GM04504 (cell line): ENCODE measurements at places on chromosomes 1 and 21.

- no peak for DNase-seq
Measured at GRCh38 chr1:9269721-9270120, 23.0 kb upstream of the SPSB1 start.

GRCh38 chr1:24347159-24347934 is 28.2 kb downstream of the GRHL3 start:
- DNase-seq: no peak

DNA sequence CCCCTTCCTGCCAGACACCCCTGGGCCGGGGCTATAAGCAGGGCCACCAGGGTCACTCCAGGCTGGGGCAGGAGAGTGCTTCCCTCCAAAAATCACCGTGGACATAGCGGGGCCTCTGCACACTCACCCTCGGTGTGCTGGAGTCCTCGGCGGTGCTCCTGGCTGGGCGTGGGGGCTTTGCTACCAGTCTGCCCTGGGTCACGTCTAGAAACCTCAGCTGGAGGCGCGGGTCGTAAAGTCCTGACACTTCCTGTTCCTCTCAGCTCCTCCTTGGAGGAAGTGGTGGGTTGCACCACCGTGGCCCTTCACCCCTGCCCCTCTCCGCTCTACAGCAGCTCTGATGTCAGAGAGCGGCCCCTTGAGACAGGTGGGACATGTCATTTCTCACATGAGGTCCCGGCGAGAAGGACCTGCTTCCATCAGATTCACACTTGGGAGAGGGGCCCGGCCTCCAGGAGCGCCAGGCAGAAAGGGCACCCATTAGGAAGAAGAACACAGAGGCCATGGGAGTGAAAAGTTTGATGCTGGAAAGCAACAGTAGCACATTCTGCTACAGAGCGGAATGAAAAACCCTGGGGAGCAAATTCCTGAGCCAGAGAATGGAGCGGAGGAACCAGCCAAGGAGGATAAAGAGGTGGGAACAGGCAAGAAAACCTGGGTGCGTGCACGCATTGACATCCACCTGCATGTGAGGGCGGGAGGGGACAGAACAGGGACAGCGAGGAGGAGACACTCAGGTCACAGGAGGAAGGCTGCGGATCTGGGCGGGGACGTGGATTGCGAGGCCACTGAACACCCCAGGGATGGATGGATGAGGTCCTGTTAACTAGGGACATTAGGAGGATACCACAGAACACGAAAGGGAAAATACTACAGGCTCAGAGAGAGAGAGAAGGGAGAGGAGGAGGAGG is at the start of gene ITGB2:
ITGB2 (minus strand) TSS at position 206 of the 911 bp plus-strand sequence. CDS start 10,117 bp downstream, outside the sequence.
- no peak for DNase-seq

DNA sequence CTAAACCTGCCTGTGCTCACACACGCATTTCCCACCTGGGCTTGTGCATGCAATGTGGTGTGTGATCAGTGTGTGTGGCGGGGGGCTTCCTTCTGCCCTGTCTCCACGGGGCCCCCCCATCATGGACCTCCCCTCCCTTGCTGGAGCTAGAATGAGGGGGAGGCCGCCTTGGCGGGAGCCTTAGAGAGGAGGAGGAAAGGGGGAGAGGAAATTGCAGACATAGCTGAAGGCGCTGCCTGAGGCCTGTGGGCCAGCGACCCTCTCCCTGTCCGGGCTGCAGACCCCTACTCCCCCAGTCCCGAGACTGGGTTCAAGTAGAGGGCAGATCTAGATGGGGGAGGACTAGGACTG is 883 bp upstream of the EVA1B start:
- DNase-seq: no peak

DNA sequence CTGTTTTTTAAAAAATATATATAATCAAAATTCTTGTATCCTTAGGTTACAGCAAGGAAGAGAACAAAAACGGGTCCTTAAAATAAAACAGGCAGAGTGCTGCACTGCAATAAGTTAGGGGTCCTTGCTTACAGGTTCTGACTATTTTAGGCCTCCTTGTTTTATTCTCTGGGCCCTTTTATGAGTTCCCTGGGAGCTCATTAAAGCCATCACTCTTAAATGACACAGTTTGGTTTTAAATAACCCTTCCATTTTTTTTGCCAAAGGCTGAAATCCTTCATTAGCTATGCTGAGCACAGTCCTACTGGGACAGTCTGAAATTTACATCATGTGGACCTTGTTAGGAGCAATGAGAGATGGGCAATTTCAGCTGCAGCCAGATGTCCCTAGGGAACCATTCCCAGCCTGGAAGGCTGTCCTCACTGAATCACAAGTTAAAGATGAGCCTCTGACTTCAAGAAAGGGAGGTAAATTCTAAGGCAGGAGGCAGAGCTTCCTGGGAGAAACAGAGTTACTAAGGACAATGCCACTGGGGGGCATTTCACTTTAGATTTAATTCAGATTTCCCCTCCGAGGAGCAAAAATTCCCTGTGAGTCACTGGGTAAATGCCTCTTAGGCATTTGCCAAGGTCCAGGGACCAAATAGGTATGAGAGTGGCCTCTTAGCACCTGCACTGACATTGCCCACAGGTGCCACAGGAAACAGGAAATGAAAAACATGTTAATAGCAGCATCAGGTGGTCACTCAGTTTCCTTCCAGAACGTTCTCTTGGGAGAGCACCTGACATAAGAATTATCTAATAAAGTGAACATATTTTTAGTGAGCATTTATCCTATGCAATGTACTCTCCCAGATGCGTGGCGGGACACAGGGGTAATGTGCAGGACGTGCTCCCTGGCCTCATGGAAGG is 3.8 kb upstream of the MUL1 start:
- peak; percentile 67 for DNase-seq

DNA sequence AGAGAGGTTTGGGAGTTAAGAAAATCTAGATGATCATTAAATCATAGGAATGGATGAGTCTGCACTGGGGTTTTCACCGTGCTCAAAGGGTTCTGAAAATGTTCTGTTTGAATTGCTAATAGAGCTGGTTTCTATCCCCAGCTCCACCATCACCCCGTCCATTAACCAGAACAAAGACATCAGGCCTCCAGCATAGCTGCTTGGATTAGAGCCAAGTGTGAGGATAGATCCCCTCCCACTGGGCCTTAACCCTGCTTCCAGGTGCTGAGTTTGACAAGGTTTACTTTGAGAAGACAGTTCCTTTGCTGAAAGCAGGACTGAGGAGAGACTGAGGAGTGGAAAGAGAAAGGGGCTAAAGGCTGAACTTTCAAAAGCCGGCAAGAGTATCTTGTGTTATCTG is 48.3 kb downstream of the MPZL1 start:
- DNase-seq: no peak

DNA sequence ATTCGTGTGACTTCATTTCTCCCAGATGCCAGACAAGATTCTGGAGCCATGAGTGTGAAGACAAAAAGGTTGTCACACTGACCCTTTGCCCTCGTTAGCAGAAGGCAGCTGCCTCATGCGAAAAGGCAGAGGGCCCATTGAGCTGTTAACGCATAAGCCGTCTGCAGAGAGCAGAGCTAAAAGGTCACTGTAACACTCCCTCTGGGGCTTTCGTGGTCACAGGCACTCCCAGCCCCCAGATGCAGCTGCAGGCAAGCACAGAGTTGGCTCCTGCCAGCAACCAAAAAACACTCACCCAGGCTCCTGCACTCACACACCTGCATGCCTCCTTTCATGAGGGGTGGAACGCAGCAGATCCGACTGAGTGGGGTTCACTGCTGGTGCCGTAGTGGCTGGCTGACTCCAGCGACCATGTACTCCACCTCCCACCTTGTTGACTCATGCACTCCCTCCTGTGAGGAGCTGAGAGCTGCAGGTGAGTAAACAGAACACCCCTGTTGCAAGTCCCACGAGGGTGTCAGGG is 287.5 kb downstream of the SMYD3 start:
- no peak for DNase-seq

DNA sequence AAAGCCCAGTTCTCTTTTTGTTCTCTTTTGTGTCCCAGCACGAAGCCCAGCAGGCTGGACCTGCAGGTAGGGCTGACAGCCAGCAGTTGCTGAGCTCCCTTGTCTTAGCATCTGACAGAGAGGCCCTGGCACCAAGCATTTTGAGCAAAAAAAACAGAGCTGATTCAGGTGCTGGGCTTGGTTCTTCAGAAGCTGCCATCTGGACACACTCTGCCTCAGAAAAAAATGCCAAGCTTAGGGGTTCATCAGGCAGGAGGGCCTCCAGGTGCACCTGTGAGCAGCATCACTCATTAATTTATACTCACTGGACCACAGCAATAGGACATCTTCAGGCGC is 167.1 kb upstream of the PLD5 start:
- no peak for DNase-seq
